ENCODE measurements at places on chromosomes 5 and 9.

GRCh38 chr5:180623844-180624243 is 25.6 kb downstream of the FLT4 start:
- DNase-seq, result no peak

DNA sequence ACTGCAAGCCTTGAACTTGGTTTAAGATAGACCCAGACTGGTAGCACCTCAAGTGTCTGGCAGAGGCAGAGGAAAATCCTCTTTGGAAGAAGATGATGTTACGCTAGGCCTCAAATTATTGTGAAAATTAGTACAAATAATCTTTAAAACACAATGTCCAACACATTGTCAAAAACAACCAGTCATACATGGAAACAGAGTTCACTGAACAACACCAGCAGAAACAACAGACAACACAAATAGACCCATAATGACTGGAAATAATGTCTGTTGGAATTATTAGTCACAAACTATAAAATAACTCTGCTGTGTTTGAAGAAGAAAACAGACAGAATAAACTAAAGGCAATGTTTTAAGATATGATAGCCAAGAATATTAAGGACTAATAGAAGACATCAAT is 15.4 kb upstream of the ZNF366 start:
- DNase-seq, result no peak

GRCh38 chr5:123809594-123810221 is 297.7 kb downstream of the CSNK1G3 start:
- DNase-seq, result no peak

GRCh38 chr5:97041239-97041638 is 101.2 kb downstream of the LIX1 start:
- DNase-seq, result no peak
